ENCODE measurements at places on chromosomes 11 and 22.

DNA sequence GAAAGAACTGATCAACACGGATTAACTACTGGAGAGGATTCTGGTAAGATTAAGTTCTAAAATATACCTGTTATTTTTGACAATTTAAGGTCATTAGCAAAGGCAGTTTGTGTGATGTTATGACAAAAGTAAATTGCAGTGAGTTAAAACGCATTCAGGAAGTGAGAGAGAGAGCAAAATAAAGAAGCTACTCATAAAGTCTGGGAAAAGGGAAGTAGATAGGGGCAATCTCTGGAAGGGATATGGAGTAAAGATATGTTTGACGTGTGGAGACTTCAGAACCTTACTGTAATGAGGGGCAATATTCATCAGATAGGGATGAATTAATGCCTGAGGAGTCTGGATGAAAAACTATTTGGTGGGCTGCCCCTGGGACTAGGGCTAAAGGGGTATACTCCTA is 16.8 kb downstream of the OR56B4 start:
- no peaks in the 10 kb centered on the region for H3K36me3 ChIP-seq
- H3K4me1 ChIP-seq = no peaks in the 10 kb centered on the region
- no peak overlapping the region for H3K27ac ChIP-seq
- no peak overlapping the region for H3K4me3 ChIP-seq
- H3K27me3 ChIP-seq = no peaks in the 10 kb centered on the region

- H3K4me3 ChIP-seq = no peak overlapping the region
- peaks cover 5% of the 10 kb centered on the region for H3K36me3 ChIP-seq
- no peak for DNase-seq
- H3K27ac ChIP-seq = no peak overlapping the region
Observed at GRCh38 chr11:77372726-77373125, 71.2 kb upstream of the GDPD4 start.

GRCh38 chr11:87417951-87418350 is 380.2 kb downstream of the TMEM135 start:
- DNase-seq = no peak
- H3K27ac ChIP-seq = no peak overlapping the region
- H3K27me3 ChIP-seq = no peaks in the 10 kb centered on the region
- H3K36me3 ChIP-seq = no peaks in the 10 kb centered on the region
- H3K4me3 ChIP-seq = no peak overlapping the region

DNA sequence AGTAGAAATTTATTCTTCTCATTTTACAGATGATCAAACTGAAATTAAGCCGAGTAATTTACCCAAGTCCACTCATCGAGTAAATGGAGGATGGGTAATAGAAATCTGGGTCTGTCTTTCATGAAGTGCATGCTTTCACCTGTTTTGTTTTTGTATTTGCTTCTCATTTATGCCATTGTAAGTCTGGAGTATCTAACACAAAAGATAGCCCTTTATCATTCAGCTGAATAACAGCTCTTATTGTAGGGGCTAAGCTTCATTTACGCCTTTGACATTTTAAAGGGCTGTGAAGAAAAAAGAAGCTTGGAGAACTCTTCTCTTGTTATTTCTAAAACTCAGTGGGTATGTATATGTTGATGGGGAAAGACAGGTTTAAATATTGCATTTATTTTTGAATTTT is 1196.2 kb upstream of the TENM4 start:
- H3K36me3 ChIP-seq = no peaks in the 10 kb centered on the region
- no peak overlapping the region for H3K27ac ChIP-seq
- H3K4me1 ChIP-seq = no peaks in the 10 kb centered on the region
- H3K4me3 ChIP-seq = no peak overlapping the region

GRCh38 chr11:132520199-132520598 is 1012.1 kb downstream of the OPCML start:
- no peak for DNase-seq
- H3K27me3 ChIP-seq = no peaks in the 10 kb centered on the region
- H3K27ac ChIP-seq = no peak overlapping the region

GRCh38 chr11:86245369-86246292 is 1.1 kb downstream of the EED start:
- H3K4me1 ChIP-seq = peaks cover 2% of the 10 kb centered on the region
- peak overlapping the region; percentile 100 for H3K4me3 ChIP-seq
- no peaks in the 10 kb centered on the region for H3K36me3 ChIP-seq
- H3K27ac ChIP-seq = no peak overlapping the region
- H3K27me3 ChIP-seq = no peaks in the 10 kb centered on the region

GRCh38 chr11:76194872-76195668 is 11.2 kb downstream of the WNT11 start:
- no peaks in the 10 kb centered on the region for H3K4me1 ChIP-seq
- no peaks in the 10 kb centered on the region for H3K27me3 ChIP-seq
- no peak overlapping the region for H3K4me3 ChIP-seq

GRCh38 chr11:85742348-85742747 is 56.4 kb upstream of the CCDC89 start:
- H3K36me3 ChIP-seq = no peaks in the 10 kb centered on the region
- H3K27ac ChIP-seq = no peak overlapping the region
- H3K27me3 ChIP-seq = no peaks in the 10 kb centered on the region
- H3K4me1 ChIP-seq = no peaks in the 10 kb centered on the region

- H3K36me3 ChIP-seq = no peaks in the 10 kb centered on the region
- H3K27ac ChIP-seq = no peak overlapping the region
- no peaks in the 10 kb centered on the region for H3K4me1 ChIP-seq
- no peaks in the 10 kb centered on the region for H3K27me3 ChIP-seq
- no peak for DNase-seq
- H3K4me3 ChIP-seq = no peak overlapping the region
Observed at GRCh38 chr22:39825661-39826102, 67.9 kb downstream of the ENTHD1 start.

DNA sequence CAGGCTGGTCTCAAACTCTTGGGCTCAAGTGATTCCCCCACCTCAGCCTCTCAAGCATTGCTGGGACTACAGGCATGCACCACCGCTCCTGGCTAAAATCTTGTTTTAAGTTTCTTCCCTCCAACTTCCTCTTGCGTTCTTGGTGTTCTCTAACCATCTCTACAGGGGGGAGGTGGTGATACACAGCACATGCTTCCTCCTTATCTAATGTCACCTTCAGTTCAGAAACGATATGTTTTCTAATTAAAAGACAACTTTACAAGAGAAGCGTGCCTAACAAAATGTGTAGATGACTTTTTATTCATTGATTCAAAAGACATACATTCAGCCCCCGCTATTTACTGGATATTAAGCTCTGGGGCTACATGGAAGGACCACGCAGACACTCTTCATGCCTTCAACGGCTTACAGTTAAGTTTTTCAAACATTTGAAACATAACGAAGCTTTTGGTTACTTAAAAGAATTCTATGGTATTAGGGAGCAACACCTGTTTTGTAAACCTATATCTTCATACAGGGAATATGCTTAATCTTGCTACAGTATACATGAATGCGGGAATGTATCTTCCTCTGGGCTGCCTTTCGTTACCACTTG is 933 bp upstream of the DLAT start:
- H3K36me3 ChIP-seq = peaks cover 4% of the 10 kb centered on the region
- H3K4me3 ChIP-seq = peak overlapping the region; percentile 89
- no peak overlapping the region for H3K27ac ChIP-seq
- H3K4me1 ChIP-seq = no peaks in the 10 kb centered on the region

- peaks cover 3% of the 10 kb centered on the region for H3K4me1 ChIP-seq
- H3K27ac ChIP-seq = no peak overlapping the region
- no peak overlapping the region for H3K4me3 ChIP-seq
- DNase-seq = no peak
- H3K27me3 ChIP-seq = no peaks in the 10 kb centered on the region
- no peaks in the 10 kb centered on the region for H3K36me3 ChIP-seq
Observed at GRCh38 chr11:72760539-72761405, 8.6 kb upstream of the ARAP1 start.

GRCh38 chr11:111779118-111779517 is 12.9 kb upstream of the PPP2R1B start:
- DNase-seq = no peak
- no peaks in the 10 kb centered on the region for H3K4me1 ChIP-seq
- no peaks in the 10 kb centered on the region for H3K27me3 ChIP-seq
- no peak overlapping the region for H3K27ac ChIP-seq
- no peak overlapping the region for H3K4me3 ChIP-seq

GRCh38 chr11:15886866-15887265 is 469.5 kb downstream of the SOX6 start:
- no peak overlapping the region for H3K4me3 ChIP-seq
- no peak for DNase-seq
- no peak overlapping the region for H3K27ac ChIP-seq
- H3K27me3 ChIP-seq = no peaks in the 10 kb centered on the region
- H3K4me1 ChIP-seq = no peaks in the 10 kb centered on the region
- no peaks in the 10 kb centered on the region for H3K36me3 ChIP-seq

DNA sequence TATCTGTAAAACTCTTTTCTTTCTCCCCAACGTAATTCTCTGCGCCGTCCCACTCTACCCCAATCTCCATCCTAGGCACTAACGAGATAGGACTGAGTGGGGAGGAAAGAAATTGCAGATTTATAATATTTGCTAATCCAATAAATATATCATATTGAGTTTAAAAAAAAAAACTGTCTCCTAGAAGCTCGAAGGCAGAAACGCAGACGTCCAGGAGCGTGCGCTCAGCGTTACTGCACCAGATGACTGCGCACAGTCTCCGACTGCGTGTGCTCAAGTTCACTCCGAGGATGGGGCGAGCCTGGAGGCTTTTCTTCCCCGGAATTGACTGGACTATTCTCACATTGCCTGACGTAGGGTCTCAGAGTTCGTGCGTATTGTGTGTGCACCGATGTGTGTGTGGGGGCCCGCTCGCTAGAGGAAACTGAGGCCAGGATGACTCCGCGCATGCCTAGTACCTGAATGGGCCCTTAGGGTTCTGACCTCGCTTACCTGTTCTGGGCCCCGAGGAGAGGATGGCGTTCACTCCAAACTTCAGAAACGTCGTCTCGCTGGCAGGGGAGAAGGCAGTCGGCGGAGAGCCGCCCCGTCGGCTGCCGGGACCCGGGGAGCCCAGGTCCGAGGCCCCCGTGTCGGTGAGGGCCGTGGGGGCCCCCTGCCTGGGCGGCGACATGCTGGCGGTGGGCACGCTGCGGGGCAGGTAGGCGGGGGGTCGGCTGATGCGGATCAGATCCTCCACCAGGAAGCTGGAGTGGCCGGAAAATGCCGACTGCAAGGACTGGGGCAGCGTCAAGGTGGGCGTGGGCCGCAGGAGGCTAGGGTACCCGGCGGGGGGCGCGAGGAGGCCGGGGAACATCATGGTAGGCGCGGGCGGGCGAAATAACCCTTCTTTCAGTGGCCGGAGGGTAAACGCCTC is 551 bp downstream of the DBX1 start:
- no peak overlapping the region for H3K4me3 ChIP-seq
- H3K4me1 ChIP-seq = peaks cover 7% of the 10 kb centered on the region
- DNase-seq = no peak
- no peaks in the 10 kb centered on the region for H3K36me3 ChIP-seq

DNA sequence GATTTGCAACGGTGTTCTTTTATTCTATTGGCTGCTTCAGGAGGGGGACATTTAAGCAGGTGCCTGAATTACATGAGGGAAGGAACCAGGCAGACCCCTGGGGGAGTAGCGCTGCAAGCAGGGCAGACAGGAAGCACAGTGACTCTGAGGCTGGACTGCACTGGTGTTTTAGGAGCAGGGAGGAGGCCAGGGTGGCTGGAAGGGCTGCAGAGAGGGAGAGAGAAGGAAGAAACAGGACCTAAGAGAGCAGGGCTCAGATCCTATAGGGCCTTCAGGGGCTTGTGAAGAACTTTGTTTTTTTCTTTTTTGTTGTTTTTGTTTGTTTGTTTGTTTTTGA is 62.5 kb upstream of the SORL1-AS1 start:
- no peaks in the 10 kb centered on the region for H3K36me3 ChIP-seq
- H3K27me3 ChIP-seq = no peaks in the 10 kb centered on the region
- H3K4me1 ChIP-seq = no peaks in the 10 kb centered on the region
- H3K27ac ChIP-seq = no peak overlapping the region
- DNase-seq = no peak
- no peak overlapping the region for H3K4me3 ChIP-seq

- no peaks in the 10 kb centered on the region for H3K27me3 ChIP-seq
- H3K4me3 ChIP-seq = no peak overlapping the region
- no peak for DNase-seq
- no peak overlapping the region for H3K27ac ChIP-seq
- H3K4me1 ChIP-seq = no peaks in the 10 kb centered on the region
Observed at GRCh38 chr11:129951201-129951865, 51.3 kb downstream of the PRDM10 start.

GRCh38 chr22:17829695-17830042 is 55.4 kb upstream of the BID start:
- H3K4me1 ChIP-seq = no peaks in the 10 kb centered on the region
- no peak overlapping the region for H3K4me3 ChIP-seq
- no peaks in the 10 kb centered on the region for H3K27me3 ChIP-seq

GRCh38 chr11:1988667-1989317 is 8.8 kb downstream of the H19 start:
- no peaks in the 10 kb centered on the region for H3K36me3 ChIP-seq
- no peak overlapping the region for H3K27ac ChIP-seq
- no peaks in the 10 kb centered on the region for H3K27me3 ChIP-seq
- DNase-seq = no peak
- H3K4me1 ChIP-seq = no peaks in the 10 kb centered on the region

- peak overlapping the region; percentile 83 for H3K4me3 ChIP-seq
- peaks cover 5% of the 10 kb centered on the region for H3K4me1 ChIP-seq
- no peak for DNase-seq
- H3K27me3 ChIP-seq = peaks cover 12% of the 10 kb centered on the region
Observed at GRCh38 chr11:64285885-64286800, 495 bp downstream of the GPR137 start.

DNA sequence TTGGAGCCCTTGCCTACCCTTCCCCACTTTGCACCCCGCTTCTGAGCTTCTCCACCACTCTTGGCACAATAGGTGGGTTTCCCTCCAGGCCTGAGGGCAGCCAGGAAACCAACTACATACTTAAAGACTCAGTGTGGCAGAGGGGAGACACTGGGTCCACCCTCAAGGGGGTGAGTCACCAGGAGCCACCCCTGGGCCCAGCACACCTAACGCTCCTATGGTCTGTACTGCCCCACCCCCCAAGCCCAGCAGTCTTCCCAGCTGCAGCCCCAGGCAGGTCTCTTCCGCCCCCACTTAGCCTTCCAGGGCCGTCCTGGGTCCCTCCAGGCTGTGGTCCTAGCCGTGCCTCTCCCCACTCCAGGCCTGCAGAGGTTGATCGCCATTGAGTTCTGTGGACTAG is 3.2 kb upstream of the TMPRSS13 start:
- H3K36me3 ChIP-seq = no peaks in the 10 kb centered on the region
- H3K27me3 ChIP-seq = no peaks in the 10 kb centered on the region
- H3K4me1 ChIP-seq = no peaks in the 10 kb centered on the region
- DNase-seq = no peak

GRCh38 chr11:68932933-68933577 is 29.4 kb downstream of the IGHMBP2 start:
- H3K4me1 ChIP-seq = no peaks in the 10 kb centered on the region
- no peak overlapping the region for H3K27ac ChIP-seq

DNA sequence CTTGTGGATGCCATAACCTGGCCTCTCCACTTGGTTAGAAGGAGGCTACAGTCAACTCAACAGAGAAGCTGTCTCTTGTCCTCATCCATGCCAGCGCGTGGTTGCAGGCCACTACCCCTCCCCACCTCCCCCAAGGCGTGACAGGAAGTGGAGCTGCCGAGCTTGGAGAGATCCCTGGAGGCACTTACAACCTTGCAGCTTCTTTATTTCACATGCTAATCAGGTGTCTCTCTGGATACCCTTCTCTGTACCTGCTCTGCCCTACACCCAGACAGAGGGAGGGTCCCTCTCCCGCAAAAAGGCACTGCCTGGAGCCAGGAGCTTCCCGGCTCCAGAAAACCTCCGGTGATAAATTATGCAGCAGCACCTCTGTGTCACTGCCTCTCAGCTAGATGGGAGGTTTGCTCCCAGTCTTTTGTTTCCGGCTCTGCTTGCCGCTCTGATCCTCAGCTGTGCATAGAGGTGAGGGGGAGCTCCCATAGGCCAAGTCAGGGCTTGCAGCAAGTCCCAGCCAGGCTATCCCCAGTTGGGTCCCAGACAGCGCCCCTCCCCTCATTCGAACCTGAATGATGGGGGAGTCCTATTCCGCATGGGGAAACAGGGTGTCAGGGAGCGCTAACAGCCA is 5.7 kb downstream of the LRP4 start:
- peak overlapping the region; percentile 1 for H3K4me3 ChIP-seq
- peaks cover 3% of the 10 kb centered on the region for H3K4me1 ChIP-seq
- peak overlapping the region; percentile 8 for H3K27ac ChIP-seq
- DNase-seq = peak; percentile 72

Data from iPS DF 6.9 (cell line).